ENCODE measurements at places on chromosomes 1 and 21.

GRCh38 chr1:209443975-209444651 is 139.4 kb upstream of the CAMK1G start:
- no peak for DNase-seq

- no peak for DNase-seq
Observed at GRCh38 chr1:187621951-187622350, 793.2 kb downstream of the PLA2G4A start.

DNA sequence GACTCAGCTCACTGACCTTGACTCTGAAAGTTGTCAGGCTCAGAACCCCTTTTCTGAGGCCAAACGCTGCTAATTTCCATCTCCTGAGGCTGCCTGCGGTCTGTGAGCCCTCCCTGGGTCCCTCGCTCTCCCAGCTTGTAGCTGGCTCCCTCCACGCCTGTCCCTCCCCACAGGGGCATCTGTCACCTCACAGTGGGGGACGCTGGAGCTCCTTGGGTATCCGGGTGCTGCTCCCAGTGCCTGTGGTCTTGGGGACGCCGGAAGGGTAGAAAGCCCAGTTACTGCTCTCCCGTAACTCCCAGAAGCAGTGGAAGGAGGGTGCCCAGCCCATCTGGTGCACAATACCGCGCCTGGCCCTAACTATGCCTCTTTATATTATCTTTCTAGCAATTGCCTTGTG is 13.0 kb upstream of the MMEL1 start:
- no peak for DNase-seq

DNA sequence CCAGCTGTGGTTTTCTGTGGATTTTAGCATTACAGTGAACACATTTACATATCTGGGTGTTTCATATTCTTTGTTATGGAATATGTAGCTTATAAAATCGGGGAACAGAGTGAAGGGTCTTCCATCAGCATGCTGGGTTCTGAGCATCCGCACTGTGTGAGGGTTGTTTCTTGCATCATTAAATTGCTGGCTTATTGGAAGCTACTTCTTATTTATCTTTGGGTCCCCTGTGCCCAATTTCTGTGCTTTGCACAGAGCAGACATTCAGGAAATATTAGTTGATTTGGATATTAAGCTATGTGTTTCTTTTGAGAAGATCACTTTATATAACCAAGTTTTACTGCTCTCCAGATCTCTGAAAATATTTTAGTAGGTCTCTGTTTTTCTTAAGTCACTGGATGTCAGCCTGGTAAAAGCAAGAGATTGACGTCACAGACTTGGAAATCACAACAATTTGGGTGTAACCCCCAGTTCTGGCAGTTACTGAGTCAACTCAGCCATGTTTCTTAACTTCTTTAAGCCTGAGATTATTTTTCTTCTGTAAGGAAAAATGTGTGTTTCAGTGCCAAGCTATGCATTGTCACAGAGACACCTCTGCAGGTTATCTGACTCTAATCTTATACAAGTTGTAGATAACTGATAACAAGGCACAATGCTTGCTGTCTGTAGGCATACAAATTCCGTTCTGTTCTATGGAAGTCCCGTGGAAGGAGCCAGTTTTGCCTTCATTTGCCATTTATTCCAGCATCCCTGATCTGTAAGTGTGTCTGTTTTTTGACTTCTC is 258.3 kb upstream of the KAZN start:
- DNase-seq: no peak

- DNase-seq: no peak
Observed at GRCh38 chr1:2135441-2135841, 59.1 kb downstream of the FAAP20 start.

DNA sequence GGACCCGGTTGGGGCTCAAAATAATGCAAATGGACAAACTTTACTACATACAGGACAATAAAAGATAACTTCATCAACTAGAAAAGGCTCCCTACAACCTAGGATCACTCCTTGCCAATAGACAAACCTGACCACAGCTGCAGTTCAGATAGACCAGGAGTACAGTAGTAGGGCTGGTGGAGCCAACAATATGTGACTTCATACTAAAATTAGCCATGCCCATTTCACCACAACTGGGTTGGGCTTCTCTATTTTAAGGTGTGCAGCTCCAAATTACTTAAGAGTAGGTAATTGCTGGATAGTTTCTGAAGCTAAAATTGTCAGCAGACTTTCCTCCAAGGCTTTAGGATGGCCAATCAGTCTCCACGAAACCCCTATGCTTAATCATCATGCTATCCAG is 3.9 kb downstream of the DENND1B start:
- no peak for DNase-seq

DNA sequence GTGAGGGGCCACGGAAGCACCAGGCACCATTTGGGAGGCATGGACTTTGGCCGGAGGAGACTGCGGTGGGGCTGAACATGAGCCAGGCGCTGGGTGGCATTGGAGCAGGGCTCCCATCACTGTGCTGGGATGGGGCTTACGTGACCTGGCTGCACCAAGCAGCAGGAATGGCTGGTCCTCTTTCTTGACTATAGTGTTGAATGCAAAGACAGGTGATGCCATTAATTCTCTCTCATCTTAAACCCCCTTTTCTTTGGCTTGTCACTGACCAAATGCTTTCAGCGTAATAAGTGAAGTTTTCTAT is 447.9 kb downstream of the CAMTA1 start:
- no peak for DNase-seq

- DNase-seq: no peak
Observed at GRCh38 chr1:218475699-218476098, 130.6 kb downstream of the TGFB2 start.

DNA sequence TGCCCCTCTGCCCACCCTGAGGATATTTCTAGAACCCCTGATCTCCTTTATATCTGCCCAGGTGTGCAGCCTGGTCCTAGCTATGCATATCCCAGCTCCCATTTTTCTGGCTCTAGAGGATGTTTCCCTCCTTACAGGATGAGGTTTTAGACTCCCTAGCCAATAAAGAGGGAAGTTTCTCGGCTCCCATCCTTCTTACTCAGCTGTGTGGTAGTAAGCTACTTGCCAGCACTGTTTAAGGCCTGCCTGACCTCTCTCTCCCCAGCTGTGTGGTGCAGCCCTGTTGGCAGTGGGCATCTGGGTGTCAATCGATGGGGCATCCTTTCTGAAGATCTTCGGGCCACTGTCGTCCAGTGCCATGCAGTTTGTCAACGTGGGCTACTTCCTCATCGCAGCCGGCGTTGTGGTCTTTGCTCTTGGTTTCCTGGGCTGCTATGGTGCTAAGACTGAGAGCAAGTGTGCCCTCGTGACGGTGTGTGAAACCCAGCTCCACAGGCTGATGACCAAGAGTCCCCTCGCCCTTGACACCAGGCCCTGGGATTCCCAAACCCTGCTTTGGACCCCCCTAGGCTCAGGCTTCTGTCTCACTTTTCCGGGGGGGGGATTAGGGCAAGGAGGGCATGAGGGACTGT is 7.8 kb upstream of the P3R3URF start:
- DNase-seq: no peak

DNA sequence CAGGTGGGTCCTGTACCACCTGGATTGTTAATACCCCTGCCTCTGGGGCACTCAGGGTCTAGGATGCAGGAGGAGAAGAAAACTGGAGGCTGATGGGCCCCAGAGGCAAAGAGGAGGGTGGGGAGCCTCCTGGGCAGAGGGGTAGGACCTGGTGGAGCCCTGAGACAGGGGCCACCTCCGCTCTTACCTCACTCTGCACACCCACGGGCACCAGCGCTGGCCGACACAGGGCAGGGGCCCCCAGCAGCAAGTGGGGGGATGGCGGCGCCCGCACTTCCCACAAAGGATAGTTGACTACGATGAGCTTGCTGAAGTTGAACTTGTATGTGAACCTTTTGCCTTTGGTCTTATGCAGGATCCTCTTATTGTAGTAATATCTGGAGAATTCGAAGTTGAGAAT is 1.1 kb downstream of the ETV3L start:
- DNase-seq: no peak

DNA sequence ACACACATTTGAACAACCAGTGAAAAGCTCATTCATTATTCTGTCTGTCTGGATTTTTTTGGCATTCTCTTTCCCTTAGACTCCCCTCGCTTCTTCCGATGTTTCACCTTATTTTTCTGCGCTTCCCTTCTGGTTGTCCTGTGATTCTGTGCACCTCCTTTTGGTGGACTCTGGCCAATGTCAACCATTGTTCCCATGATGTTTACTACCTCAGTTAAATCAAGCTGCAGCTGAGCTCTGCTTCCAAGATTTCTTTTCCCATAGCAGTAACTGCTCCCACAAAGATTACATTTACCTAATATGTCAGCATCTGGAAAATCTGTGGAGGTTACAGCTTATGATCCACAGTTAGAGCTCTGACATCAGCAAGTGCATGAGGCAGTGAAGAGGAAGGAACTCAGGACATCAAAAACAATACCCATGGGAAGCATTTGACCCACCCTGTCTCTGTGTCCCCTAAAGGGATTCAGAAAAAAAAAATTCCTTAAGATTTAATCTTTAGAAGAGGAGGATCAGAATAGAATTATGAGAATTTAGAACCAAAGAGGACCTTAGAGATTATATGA is 69.9 kb upstream of the ADAMTS5 start:
- no peak for DNase-seq

- DNase-seq: no peak
Observed at GRCh38 chr1:65538086-65538485, 117.6 kb downstream of the LEPR start.

GRCh38 chr1:115456441-115456961 is 118.5 kb upstream of the NGF start:
- no peak for DNase-seq

DNA sequence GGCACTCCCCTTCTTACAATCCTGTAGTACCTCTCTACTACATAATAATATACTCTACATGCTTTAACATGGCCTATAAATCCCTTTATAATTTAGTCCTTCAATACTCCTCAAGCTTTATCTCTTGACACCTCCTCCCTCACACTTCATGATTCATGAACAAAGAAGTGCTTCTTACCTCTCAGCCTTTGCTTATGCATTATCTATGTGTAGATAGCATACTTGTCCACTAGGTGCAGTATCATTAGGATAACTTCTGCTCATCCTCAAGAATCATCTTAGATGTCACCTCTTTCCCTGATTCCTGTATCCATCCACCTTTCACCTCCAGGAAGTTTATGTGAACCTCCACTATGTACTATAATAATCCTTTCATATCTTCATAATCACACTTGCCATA is 74.4 kb downstream of the COL24A1 start:
- DNase-seq: no peak

DNA sequence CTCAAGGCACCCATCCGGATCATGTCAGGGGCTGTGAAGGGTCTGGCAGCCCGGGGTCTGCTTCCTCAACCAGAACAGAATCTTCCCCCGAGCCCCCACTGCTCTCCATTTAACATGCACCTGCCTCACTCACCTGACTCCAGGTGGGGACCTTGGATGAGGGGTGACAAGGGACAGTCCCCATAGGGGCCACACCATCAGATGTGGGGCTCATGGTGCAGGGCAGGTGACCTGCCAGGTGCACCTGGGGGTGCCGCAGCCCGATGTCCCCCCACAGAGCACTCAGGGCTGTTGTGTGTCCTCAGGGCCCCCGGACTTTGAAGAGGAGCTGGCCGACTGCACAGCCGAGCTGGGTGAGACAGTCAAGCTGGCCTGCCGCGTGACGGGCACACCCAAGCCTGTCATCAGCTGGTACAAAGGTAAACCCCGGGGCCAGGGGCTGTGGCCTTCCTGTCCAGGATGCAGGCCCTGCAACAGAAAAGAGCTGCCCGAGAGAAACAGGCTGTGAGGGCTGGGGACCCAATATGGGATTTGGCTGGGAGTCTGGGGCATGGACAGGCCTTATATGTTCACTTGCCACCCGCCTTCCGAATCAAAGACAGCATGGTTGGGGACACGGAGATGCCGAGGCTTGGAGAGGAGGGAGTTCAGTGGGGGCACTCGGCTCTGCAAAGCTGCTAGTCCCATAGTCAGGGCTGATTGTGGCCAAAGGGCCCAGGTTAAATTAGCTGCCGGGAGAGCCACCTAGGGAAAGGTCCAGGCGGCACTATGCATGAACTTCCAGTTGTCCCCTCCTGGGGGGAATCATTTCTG is 64.6 kb downstream of the TRIM11 start:
- no peak for DNase-seq

DNA sequence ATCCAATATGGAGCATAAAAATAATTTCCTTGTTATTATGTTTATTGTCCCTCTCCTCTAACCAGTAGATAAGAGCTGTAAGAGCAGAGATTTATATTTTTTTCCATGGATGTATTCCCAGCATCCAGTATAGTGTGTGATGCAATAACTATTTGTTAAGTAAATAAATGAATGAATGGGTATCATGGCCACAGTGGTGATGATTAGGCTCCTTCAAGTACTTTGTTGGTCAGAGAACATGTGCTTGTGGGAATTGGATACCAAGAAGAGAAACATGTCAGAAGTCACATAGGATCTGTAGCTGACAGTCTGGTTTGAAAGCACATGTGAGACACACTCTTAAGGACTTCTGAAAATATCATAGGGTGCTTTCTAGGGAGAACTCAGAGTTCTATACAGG is 588.5 kb downstream of the AGBL4 start:
- DNase-seq: no peak

GRCh38 chr1:78408810-78409209 is 82.0 kb upstream of the PTGFR start:
- no peak for DNase-seq

- DNase-seq: no peak
Observed at GRCh38 chr1:176957603-176958002, 206.9 kb downstream of the ASTN1 start.

DNA sequence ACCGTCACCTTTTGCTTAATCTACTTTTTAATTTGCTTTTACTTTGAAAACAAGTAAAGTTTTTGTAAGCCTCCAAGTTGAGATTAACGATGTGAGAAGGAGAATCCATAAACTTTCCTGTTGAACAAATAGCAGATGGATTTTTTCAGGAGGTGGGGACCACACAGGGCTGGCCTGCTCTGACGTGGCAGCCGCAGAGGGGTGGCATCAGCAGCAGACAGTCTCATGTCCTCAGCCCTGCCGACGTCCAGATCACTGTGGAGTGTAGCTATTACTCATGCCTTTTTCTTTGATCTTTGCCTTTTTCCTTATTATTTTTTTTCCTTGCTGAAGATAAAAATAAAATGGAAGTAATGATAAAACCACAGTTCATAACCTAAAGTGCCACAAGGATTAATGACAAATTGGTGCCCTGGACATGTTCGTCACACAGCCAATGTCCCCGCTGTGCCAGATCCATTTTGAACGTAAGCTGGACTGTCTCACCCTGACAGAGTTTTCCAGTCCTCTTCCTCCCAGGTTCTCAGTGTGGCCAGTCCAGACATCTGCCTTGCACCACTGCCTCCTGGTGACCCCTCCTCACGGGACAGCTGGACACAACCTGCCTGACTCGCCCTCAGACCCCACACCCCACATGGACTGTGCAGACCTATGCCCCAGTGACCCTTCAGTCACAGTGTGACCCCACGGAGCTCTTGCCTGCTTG is 15.4 kb upstream of the ZBTB21 start:
- DNase-seq: no peak

DNA sequence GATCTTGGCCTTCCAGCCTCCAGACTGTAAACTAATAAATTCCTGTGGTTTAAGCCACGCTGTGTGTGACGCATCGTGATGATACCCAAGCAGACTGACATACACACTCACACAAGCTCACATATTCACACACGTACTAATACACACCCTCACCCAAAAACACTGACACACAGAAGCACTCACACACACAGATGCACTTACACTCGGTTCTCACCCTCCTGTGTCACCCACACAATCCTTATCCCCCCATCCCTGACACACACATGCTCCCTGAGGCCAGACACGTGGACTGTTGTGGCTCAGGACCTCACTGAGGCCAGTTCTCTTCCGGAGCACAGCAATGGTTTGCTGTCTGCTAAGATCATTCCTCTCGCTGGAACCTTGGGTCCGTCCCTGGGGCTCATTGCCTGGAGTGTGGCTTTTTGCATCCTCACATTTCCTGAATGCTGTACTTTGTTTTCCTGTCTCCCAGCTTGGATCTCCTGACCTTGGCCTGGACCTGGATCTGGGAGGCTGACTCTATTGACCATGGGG is 76.9 kb upstream of the LYST start:
- no peak for DNase-seq

Measured in stimulated activated CD4-positive, alpha-beta T cell treated with anti-CD3 and anti-CD28 coated beads, Interleukin-15, amount 100 ng/mL, for 1 hour (primary cell).